Muscle of leg (tissue), 16 donors: ENCODE measurements at places on chromosomes 7 and 10. TPM values are rescaled to one million over a fixed set of nuclear protein-coding genes. Genes with fewer than 3 reads are reported as not detected.

- H3K4me3 ChIP-seq, result no peak overlapping the region
- H3K27ac ChIP-seq, result no peak overlapping the region
- H3K36me3 ChIP-seq, result no peaks in the 10 kb centered on the region
- peaks cover 6% of the 10 kb centered on the region for H3K4me1 ChIP-seq
Observed at GRCh38 chr10:14385596-14386593, 55.2 kb upstream of the FRMD4A start.

DNA sequence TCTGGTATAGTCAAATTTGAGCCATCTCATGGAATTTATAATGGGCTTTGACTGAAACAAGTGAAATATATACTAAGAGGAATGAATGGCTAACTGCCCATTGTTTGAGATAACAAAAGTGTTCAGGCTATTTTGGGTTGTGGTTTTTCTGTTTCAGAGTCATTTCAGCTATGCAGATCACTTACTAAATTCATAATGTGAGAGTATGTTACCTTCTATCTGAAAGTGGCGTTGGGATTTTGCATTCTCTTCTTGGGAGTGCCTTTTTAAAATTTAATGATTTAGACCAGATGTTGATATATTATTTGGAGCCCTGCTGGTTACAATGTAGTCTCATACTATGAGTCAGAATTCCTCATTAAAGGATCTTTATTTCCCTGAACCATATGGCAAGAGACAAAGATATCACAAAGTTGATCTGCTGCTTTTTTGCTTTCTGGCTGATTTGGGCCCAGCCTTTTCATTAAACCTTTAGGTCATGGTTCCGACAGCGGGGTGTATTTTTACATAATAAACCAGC, 10.4 kb downstream of the VCL start:
- no peaks in the 10 kb centered on the region for H3K27me3 ChIP-seq
- H3K36me3 ChIP-seq, result no peaks in the 10 kb centered on the region
- peaks cover 11% of the 10 kb centered on the region for H3K4me1 ChIP-seq
- peak; percentile 73 for DNase-seq
- H3K27ac ChIP-seq, result peak overlapping the region; percentile 88
- no peak overlapping the region for H3K4me3 ChIP-seq

Gene FOXP2
- 10.0 TPM for total RNA-seq

Gene ZNF25
- 15.6 TPM for total RNA-seq

Gene COMMD3
- total RNA-seq, result 69.3 TPM

Gene ZCWPW1
- total RNA-seq, result 5.2 TPM
